Choroid plexus epithelial cell (primary cell): ENCODE measurements at places on chromosomes 7 and 10.

- DNase-seq: peak; percentile 72
Measured at GRCh38 chr7:106111655-106112117, 426 bp downstream of the SYPL1 start.

- DNase-seq: peak; percentile 22
Measured at GRCh38 chr7:76047305-76047810, 442 bp downstream of the STYXL1 start.

DNA sequence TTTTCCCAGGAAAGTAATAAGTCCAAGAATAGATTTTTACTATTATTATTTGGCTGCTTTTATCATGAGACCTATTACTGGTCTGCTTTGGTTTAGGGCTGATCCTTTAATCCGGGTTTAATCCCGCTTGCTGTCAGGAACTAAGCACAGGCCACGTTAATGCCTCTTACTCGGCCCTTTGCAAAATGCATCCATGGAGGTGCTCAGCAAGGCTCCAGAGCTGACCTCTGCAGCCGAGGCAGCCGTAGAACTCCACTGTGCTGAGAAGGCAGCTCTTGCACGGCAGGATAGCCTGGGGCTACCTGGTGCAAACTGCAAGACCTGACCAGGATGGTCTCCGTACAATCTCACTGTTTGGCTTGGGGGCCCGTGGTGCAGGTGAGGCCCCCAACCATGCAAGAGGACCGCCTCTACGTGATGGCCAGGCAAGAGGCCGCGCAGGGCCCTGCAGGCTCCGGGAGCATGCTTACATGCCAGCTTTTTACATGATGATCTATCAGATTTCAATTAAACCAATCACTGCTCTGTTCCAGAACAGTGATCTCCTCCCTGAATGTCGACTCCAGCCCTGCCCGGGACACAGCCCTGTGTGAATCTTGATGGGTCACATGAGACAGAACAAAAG is 10.4 kb upstream of the CALML3 start:
- no peak for DNase-seq

- DNase-seq: no peak
Measured at GRCh38 chr10:103458720-103459119, at the start of gene CALHM1. TSS of gene CALHM1 (minus strand) at chr10:103458900. CDS start at chr10:103458751, 149 bp downstream.

GRCh38 chr7:48628793-48629349 is 295.5 kb upstream of the CDC14C start:
- no peak for DNase-seq

- peak; percentile 59 for DNase-seq
Measured at GRCh38 chr7:105521027-105521716, 899 bp downstream of the PUS7 start.

DNA sequence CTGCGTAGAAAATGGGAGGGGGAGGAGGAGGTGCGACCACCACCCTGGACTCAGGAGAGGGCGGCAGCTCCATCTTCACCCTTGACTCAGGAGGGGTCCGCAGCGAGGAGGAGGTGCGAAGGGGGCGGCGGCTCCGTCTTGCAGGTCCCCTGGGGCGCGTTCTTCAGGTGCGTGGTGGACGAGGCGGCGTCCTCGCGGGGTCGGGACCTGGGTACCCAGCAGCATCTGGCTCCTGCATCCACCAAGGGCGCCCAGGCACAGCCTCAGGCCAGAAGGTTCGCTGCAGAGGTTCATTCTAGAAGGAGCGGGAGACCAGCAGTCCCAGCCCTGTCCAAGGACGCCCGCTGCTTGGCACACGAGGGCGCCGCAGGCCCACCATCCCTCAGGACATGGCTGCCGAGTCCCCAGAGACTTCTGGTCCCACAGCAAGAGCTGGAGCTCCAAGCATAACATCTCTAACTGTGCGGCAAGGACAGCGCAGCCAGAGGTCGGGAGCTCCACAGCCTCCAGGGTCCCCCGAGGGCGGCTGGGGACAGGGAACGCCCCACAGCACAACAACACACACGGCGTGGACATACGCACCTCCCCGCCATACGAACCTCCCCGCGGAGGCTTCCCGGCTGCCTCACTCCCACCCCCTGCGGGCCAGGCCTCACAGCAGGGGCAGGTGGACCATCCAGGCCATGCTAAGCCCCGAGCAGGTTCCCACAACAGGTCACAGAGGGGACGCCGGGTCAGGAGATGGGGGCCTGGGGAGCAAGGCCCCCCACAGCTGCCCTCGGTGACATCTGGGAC is 16.8 kb upstream of the DPYSL4 start:
- no peak for DNase-seq

GRCh38 chr10:110355141-110355831 is 50.6 kb upstream of the SMNDC1 start:
- no peak for DNase-seq

DNA sequence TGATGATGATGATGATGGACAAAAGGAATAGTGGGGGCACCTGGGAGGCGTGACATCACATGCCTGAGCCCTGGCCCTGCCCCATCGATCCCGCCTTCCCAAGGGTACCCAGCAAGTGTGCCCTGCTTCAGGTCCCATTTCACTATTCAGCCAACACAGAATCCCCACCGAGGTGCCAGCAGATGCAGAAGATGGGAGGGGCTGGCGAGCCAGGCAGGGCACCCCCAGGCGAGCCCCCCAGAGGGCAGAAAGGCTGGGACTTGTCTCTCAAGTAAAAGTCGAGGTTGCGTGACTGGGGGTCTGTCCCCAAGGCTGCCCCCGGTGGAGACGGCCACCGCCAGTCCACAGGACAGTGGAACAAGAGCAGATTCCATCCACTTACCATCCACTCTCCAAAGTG is 57.5 kb downstream of the INSIG1 start:
- no peak for DNase-seq

DNA sequence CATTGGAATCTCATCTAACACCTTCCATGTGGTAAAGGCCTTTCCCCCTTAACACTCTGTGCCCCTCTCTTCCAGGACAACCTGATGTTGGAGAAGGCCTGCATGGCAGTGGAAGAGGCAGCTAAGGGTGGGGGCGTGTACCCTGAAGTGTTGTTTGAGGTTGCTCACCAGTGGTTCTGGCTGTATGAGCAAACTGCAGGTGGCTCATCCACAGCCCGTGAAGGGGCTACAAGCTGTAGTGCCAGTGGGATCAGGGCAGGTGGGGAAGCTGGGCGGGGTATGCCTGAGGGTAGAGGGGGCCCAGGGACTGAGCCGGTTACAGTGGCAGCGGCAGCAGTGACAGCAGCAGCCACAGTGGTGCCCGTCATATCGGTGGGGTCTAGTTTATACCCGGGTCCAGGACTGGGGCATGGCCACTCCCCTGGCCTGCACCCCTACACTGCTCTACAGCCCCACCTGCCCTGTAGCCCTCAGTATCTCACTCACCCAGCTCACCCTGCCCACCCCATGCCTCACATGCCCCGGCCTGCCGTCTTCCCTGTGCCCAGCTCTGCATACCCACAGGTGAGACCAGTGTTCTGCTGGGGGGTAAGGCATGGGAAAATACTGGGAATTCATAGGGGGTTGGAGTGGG is 12.4 kb downstream of the NDST2 start:
- DNase-seq: no peak

- DNase-seq: peak; percentile 2
Measured at GRCh38 chr7:152025937-152026890, 740 bp downstream of the GALNT11 start.

- no peak for DNase-seq
Measured at GRCh38 chr10:44804661-44805060, 106.5 kb upstream of the TMEM72 start.

- peak; percentile 83 for DNase-seq
Measured at GRCh38 chr10:50398381-50398780, 147.1 kb upstream of the ASAH2 start.

- peak; percentile 4 for DNase-seq
Measured at GRCh38 chr7:30181211-30181610, 46.4 kb downstream of the MTURN start.

- peak; percentile 69 for DNase-seq
Measured at GRCh38 chr10:81600185-81600584, 274.8 kb upstream of the NRG3 start.

DNA sequence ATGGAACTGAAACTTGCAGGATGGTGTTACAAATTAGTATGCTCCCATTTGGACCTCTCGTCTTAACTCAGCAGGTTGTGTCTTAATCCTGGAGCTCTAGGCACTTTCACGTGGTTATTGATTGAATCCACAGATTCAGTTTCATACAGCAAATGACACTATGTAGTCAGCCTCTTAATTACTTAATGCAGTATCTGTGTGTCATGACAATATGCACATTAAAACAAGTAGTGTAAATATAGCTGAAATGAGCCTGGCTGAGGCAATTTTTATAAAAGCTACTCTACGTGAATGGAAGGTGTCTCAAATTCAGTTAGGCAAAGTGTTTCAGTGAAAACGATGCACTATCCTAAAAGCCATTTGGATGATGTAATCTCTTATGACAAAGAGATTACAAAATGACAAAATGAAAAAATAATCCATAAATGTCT is 86.8 kb downstream of the CD36 start:
- no peak for DNase-seq

GRCh38 chr7:41164440-41164839 is 538.5 kb downstream of the INHBA start:
- DNase-seq: peak; percentile 41

DNA sequence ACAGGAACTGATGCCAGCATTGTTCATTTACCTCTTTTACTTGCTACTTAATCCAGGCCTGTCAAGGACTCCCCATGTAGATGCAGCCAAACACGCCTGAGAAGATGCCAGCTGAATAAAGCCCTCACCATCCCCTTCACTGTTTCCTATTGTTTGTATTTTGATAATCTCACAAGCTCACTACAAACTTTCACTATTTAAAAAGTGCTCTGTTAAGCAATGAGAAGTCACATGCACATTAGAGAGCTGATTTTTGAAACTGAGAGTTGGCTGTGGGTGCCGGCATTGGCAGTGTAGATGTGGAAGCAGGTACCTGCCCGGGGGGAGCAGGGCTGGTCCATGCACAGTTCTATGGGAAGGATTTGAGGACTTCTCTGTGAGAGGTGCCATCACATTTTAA is 169.8 kb upstream of the GRB10 start:
- no peak for DNase-seq

DNA sequence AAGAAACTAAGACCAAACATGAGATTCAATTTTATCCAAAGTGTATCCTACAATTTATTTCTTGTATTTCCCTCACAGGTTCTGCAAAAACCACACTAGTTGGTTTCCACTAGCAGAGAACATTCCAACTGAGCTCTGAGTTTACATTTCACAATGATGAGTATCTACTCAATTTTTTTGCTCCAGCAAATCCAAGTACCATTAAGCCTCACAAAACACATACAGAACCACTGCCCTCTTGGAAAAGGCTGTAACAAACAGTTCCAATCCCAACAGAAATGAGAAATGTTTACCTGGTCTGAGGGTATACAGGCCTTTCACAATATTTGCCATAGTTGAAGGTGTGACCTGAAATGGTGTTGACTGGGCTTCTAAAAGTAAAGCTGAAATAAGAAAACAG is 59.9 kb downstream of the CACUL1 start:
- DNase-seq: peak; percentile 72

GRCh38 chr7:338295-339061 is 48.5 kb downstream of the FOXL3 start:
- no peak for DNase-seq

GRCh38 chr10:74150990-74151878 is at the start of gene ADK:
TSS of gene ADK (plus strand) at chr10:74151221. CDS start at chr10:74151279, 58 bp downstream.
- DNase-seq: peak; percentile 98

GRCh38 chr7:74568658-74569057 is 88.9 kb upstream of the GTF2I start:
- DNase-seq: peak; percentile 16

DNA sequence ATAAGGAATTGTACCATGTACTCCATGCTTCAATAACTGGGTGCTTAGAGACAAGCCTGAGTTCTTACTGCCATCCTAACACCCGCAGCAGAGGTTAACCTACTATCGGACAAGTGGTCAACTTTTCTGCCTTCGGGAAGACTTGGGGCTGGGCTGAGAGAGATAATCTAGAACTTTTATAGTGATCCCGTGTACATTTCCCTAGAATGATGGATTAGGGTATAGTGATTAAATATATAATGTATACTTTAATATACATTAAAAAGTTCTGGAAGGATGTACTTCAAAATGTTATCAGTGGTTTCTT is 12.2 kb upstream of the HNRNPF start:
- DNase-seq: no peak

GRCh38 chr7:285731-286130 is 4.2 kb upstream of the FOXL3 start:
- no peak for DNase-seq

- no peak for DNase-seq
Measured at GRCh38 chr7:4809091-4809591, 33.7 kb downstream of the AP5Z1 start.

DNA sequence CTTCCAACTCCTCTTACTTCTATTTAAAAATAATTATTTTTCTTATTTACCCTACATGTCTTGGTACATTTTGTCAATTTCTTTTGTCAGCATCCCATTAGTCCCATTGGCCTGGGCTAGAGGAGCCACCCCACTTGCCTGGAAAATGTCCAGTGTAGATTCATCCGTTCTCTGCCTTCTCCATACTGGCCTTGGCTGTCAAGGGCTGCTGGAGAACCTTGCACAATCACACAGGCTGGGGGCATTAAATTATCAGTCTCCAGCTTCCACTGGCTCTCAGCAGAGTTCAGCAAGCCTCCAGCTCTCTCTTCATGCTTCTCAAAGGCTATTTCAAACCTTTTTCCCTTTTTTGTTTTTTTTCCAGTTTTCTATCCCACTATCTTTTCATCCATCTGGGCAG is 13.8 kb upstream of the ZCCHC24 start:
- DNase-seq: no peak

GRCh38 chr10:113764582-113764981 is 13.1 kb downstream of the PLEKHS1 start:
- DNase-seq: no peak

- peak; percentile 54 for DNase-seq
Measured at GRCh38 chr10:51425431-51425830, 274.0 kb downstream of the CSTF2T start.

DNA sequence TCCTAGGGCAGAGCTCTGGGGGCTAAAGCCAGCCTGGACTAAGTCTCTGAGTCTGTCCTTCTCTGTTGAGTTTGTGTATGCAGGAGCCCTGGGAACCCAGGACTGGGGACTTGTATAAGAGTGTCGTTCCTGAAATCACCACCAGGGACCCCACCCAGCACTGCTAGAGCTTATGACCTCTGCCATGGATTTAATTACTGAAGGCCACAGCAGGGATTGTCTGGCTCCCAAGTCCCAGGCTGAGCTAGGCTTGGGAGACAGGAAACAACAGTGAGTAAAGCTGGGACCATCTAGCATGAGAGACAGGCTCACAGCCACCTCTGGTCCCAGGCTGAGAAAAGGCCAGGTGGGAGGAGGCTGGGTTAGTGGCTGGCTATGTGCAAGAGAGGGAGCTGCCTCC is 1.4 kb upstream of the TSPAN15 start:
- peak; percentile 62 for DNase-seq
